ENCODE measurements at places on chromosomes 7 and 10.

DNA sequence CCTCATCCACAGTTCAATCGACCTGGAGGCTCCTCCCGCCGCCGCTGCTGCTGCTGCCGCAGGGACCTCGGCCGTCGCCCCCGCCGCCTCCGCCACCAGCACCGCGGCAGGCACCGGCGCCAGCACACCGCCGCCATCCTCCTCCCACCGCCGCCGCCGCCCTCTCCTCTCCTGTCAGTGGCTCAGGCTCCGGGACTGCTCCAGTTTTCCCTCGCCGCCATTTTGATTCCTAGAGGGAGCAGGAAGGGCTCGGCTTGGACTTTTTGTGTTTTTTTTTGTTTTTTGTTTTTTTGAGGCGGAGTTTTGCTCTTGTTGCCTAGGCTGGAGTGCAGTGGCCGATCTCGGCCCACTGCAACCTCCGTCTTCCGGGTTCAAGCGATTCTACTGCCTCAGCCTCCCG is 3.0 kb upstream of the MCM10 start:
- DNase-seq: no peak

GRCh38 chr10:43225787-43226153 is 41.1 kb downstream of the RASGEF1A start:
- DNase-seq: no peak

GRCh38 chr10:131350660-131351059 is 39.1 kb upstream of the TCERG1L start:
- no peak for DNase-seq

DNA sequence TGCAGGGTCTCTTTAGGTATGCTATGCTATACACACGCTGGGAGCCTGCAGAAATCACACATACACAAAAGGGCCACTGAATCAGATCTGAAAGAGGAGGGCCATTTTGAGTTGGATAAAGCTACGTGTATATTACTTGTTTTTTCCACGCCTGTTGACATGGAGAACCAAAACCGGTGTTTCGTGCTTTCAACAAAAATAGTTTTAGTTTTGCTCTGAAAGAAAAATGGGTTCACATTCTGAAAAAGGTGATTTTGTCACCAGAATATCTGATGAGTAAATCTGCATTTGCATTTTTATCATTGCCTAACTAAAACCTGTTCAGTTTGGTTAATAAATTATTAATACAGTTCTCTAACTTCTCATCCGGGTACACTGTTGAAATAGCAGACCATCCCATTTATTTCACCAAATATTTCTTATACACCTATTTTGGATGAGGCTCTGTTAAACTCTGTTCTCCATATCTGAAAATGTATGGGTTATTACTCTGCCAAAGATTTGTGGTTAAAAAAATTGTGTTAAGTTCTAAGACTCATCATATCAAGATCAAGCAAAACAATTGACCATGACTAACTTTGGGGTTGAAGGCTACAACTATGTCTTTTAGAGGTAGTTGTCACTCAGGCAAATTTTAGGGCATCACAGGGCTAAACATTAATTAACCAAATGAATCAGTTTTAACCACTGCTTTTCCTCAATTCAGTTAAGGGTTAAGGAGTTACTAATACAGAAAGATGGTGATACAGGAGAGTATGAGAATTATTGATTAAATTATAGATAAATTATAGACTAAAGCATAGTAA is 101.2 kb upstream of the RPA3 start:
- no peak for DNase-seq

GRCh38 chr7:45574669-45575500 is 717 bp downstream of the ADCY1 start:
- DNase-seq: no peak

DNA sequence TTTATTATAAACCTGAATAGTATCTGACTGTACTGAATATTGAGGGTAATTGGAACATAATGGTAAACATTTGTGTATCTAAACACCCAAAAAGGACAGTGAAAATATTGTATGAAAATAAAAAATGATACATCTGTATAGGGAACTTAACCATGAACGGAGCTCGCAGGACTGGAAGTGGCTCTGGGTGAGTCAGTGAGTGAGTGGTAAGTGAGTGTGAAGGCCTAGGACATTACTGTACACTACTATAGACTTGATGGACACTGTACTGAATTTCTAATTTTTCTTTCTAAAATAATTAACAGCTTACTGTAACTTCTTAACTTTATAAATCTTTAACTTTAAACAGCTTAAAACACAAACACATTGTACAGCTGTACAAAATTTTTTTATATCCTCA is 454.5 kb upstream of the FZD8 start:
- DNase-seq: no peak
